Stimulated activated CD8-positive, alpha-beta memory T cell treated with anti-CD3 and anti-CD28 coated beads, Interleukin-15, amount 100 ng/mL, for 48 hours (primary cell): ENCODE measurements at places on chromosomes 11 and 22.

- DNase-seq: no peak
Observed at GRCh38 chr11:125572916-125573315, 3.6 kb downstream of the EI24 start.

GRCh38 chr11:62542750-62543567 lies 3.6 kb downstream of the AHNAK start:
- DNase-seq: no peak

DNA sequence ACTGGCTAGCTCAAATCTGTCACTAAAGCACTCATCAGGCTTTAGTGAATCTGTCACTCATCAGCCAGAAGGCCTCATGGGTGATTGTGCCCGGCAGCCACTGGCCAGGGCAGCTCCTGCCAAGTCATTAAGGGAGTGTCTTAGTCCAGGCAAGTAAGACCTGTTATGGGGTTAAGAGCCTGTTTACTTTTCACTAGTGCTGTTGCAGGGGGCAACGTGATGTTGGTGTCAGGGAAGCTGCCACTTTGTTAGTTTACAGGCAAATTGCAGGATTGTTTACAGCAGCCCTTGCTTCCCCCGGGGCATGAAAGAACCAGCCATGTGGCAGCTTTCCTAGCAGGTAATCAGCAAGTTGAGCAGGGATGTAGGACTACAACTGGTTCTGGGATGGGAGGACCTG lies 155.6 kb upstream of the NCAM1 start:
- DNase-seq: no peak

DNA sequence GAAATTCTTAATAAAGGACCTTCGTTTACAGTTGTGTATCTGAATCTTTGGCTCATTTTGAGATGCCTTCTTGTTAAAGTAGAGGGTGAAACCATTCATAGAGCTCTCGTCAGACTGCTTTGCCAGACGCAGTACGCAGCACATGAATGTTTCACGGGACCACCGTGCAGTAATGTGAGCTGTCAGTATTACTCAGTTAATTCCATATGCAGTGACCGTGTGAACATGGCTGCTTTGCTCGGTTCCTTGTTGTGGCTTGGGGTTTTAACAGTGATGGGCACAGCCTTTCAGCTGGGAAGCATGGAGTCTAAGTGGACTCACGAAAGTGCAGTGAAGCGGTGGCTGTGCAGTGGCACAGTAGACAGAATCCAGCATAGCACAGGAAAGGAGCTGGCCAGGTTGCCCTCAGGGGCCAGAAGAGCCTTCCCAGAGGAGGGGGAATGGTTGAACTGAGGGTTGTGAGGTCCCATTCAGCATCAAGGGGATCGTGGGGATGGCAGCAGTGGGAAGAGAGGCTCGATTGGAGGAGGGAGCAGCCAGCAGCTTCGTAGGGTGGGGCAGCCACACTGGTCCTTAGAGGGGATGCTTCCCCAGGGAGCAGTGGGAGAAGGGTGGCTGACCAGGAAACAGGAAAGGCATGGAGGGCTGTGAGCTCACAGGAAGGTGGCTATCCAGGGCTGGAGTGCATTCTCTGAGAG lies 31.4 kb downstream of the PPFIA1 start:
- no peak for DNase-seq

GRCh38 chr11:43573233-43573632 lies 107.3 kb upstream of the HSD17B12 start:
- DNase-seq: no peak

DNA sequence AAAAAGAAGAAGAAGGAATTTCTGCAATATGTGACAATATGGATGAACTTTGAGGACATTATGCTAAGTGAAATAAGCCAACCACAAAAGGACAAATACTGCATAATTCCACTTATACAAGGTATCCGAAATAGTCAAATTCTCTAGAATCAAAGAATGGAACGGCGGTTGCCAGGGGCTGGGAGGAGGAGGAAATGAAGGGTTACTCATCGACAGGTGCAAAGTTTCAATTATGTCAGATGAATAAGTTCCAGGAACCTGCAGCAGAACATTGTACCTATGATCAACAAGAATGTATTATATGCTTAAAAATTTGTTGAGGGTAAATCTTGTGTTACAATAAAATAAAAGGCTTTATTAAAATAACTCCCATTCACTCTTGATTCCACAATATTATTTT lies 49.0 kb downstream of the SC5D start:
- no peak for DNase-seq

DNA sequence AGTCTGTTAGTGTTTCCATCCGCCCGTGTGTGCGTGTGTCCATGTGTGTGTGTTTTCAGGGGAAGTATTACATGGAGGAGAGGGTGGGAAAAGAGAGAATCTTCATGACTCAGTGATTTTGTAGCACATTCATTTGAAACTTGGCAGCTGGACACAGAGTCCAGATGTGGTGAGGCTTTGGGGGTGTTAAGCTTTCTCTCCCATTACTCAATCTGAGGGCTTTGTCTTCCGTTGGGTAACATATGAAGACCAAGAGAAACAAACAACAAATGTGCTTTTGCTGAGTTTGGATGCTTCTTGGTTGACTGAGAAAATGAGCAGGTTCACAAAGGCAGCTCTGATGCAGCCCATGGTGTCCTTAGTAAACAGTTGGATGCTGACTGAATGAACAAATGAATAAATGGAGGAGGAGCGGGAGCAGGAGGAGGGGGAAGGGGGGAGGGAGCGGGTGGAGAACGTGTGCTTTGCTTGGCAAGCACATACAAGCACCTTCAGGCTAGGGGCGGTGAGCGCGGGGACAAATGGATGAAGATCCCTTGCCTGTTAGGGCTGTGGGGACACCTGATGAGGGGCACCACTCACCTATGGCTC lies 104.3 kb downstream of the ST3GAL4 start:
- no peak for DNase-seq

GRCh38 chr22:17855572-17856290 lies 81.5 kb upstream of the BID start:
- no peak for DNase-seq

DNA sequence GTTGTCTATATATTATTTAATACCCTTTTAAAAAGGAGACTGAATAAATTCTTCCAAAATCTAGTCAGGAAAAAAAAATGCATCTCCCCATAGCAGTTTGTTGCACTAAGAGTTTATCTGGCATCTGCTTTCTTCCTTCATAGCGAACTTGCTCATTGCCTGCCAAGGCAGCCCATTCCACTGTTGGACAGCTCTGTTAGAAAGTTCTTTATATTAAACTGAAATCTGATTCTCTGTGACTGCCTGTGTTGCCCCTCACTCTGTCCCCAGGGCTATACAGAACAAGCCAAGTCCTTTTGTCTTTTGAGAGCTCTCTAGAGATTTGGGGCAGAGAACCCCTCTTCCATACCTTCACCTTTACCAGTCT lies 3.3 kb upstream of the CHRDL2 start:
- DNase-seq: no peak

DNA sequence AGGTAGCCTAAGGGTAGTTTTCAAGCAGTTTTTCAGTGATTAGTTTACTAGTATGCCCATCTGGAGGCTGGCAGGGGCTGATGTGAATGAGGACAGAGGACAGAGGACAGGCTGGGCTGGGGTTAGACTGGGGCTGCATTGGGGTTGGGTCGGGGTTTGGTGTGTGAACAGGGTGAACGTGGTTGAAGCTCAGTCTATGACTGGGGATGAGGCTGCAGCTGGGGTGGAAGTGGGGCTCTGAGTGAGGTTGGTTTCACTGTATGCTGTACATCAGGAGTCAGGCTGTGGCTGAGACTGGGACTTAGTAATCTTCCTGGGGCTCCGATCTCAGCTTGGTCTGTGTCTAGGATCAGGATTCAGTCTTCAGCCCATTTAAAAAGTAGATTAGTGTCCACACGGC lies 451 bp downstream of the OR51E1 start:
- no peak for DNase-seq

GRCh38 chr11:132046288-132046865 lies 676.0 kb downstream of the NTM start:
- DNase-seq: no peak

DNA sequence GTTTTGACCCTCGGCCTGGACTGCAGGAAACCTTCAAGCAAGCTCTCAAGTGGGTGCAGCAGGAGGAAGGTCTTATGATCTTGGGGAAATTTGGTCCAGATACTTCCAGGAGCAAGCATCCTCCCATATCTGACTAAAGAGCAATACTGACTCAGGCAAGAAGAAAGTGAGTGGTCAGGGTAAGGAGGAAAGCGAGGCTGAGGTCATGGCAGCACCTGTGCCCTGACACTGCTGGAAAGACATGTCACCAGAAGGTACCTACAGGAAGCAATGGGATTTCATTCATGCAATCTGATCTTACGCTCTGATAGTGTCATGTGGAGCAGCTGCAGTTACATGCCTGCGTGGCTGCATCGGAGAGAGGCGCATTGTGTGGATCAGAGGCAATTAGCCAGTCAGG lies 6.5 kb upstream of the TOP3B start:
- no peak for DNase-seq

- DNase-seq: no peak
Observed at GRCh38 chr11:125005491-125005890, 51.5 kb downstream of the CCDC15 start.

GRCh38 chr11:33734441-33735270 lies 1.6 kb downstream of the CD59 start:
- DNase-seq: no peak

GRCh38 chr11:86483940-86484794 lies 109.5 kb downstream of the CCDC81 start:
- no peak for DNase-seq

DNA sequence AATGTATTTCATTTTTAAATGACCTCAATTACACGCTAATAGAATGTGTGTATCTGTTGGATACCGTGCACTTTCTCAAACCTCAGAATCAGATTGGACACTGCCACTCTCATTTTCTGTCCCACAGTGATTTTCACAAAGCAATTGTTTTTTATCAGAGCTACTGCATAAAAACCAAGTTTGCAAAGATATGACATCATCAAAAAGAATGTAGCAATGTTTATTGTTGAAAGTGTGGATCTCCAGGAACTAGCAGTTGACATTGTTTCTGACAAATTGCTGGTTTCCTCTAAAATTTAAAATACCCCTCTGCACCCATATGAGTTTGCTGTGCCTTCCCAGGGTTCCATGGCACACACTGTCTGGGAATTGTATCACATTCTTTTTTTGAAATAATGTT lies 362.7 kb upstream of the DDI1 start:
- no peak for DNase-seq

- no peak for DNase-seq
Observed at GRCh38 chr11:73413256-73413655, 37.1 kb downstream of the RELT start.

DNA sequence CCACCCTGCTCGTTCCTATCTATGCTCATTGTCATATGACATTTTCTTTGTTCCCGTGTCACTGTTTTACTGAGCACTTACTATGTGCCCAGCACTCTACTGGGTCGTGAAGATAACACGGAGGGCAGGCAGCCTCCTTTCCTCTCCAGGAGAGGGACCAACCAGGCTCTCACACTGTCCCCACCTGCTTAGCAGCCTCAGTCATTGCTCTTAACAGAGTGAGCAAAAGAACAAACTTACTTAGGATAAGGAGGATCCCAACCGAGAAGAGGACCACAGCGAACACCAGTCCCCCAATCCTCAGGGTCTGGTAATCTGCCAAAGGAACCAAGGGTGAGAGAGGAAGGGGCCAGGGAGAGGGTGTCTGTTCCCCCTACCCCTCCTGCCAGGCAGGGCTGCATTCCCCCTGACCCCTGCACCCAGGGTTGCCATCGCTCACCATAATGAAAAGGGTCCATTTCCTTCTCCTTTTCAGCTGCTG lies 17.0 kb upstream of the FXYD2 start:
- DNase-seq: no peak

- no peak for DNase-seq
Observed at GRCh38 chr11:2086239-2087040, 52.7 kb downstream of the IGF2 start.

GRCh38 chr11:111153194-111153593 lies 92.3 kb upstream of the POU2AF2 start:
- DNase-seq: no peak

- no peak for DNase-seq
Observed at GRCh38 chr22:49828599-49828965, 909 bp upstream of the BRD1 start.

- peak; percentile 93 for DNase-seq
Observed at GRCh38 chr11:3057069-3057963, at the start of gene CARS1. Gene CARS1 (minus strand): TSS chr11:3057423. CDS start chr11:3057367, 56 bp downstream.

- no peak for DNase-seq
Observed at GRCh38 chr22:50233223-50233622, 11.6 kb downstream of the TUBGCP6 start.

DNA sequence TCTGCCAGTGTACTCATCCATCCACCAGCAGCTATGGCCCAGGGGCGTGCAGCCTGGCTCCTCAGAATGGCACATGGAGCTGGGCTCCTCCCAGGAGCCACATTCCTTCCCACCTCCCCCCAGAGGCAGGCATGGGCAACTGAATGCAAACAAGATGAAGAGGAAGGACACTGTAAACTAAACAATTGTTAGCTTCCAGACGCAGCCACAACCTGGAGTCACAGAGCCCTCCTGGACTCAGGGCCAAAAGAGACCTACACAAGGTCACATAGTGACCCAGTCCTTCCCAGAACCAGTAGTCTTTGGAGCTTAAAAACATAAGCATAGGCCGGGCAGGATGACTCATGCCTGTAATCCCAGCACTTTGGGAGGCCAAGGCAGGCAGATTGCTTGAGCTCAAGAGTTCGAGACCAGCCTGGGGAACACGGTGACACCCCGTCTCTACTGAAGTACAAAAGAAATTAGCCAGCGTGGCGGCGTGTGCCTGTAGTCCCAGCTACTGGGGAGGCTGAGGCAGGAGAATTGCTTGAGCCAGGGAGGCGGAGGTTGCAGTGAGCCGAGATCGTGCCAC lies 30.7 kb upstream of the CLDN5 start:
- no peak for DNase-seq

GRCh38 chr22:26648528-26649388 lies 8.6 kb upstream of the MIAT start:
- no peak for DNase-seq

- DNase-seq: no peak
Observed at GRCh38 chr11:5929571-5930368, 12.3 kb upstream of the OR56A3 start.

DNA sequence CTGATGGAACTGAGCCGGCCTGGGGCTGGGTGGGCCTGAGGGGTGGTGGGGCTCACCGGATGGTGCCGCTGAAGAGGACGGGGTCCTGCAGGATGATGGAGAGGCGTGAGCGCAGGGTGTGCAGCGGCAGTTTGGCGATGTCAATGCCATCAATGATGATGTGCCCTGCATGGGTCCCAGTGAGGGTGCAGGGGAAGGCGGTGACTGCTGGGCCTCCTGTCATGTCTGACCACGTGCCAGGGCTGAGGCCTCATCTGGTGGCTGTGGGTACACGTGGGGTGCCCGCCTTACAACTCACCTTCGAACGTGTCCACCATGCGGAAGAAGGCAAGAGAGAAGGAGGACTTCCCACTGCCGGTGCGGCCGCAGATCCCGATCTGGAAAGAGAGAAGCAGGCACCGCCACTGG lies 7.1 kb upstream of the KCNJ11 start:
- no peak for DNase-seq

DNA sequence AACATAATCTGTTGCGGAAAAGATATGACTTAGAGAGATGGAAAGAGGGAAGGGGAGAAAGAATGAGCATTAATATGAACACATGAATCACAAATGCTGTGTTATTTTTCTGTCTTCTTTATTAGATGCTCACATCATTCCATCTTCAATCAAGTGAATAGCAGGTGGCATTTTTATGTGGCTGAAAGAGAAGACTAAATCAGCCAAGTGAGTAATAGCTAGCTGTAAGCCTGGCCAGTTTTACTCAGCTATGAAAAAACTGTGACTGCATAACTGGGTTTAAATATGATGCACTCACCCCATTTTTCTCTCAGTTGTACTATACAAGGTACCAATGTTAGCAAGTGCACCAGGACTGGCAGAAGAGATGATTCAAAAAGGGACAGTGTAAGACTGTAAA lies 571.1 kb downstream of the JRKL start:
- DNase-seq: no peak
